ENCODE measurements at places on chromosomes 1 and 21.
A peak's percentile ranks its signal among the peaks of the same experiment; 100 is the strongest.

- DNase-seq: no peak
These were observed 40.9 kb downstream of the BEND5 start for GRCh38 chr1:48735796-48736195.

DNA sequence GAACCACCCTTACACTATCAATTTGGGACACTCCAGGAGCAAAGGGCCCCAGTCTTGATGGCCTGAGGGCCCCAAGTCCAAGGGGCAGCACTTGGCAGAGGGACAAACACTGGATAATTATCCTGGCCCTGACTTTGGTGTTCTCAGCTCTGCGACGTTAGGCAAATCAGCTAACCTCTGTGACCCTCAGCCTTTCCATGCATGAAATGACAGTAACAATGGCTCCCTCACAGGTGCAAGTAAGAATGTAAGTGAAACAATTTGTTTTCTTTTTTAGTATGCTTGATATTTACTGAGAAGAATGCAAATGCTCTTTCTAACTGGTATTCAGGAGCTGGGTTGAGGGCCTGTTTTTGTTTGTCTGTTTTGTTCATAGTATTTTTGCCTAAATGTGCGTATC, 61.6 kb upstream of the PRDX6 start:
- DNase-seq: no peak

DNA sequence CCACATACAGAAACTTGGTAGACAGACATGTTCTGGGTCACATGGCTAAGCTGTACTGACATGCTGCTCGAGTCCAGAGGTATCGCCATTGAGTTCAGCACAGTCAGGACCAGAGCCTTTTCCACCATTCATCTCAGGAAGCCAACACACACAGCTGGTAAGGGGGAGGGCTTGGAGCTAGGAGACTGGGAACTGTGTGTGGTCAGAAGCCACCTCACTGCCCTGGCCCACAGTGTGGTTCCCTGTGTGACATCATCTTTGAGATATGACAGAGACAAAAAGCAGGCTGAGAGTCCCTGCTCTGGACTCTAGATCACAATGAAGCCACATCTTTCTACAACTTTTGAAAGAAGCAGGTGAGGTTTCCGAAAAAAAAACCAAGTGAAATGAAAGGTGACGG, 107.2 kb downstream of the SIM2 start:
- no peak for DNase-seq

DNA sequence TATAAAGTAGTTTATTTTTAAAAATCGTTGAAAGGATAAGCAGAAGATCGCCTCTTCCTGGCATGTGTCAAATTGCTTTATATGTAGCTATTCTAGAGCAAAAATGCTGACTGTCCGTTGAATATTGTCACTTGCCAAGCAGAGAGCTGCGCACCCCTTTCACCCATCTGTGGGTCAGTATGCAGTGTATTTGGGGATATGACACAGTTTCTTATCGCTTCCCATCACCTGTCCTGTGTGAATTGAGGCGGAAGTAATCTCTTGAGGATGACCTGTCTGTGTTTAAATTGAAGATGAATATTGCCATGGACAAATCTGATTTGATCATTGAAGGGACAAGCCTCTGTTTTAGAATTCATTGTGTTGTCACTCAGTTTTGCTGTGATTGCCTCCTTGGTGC, 52.2 kb downstream of the POFUT2 start:
- no peak for DNase-seq

- DNase-seq: no peak
These were observed 510.4 kb upstream of the PTBP2 start for GRCh38 chr1:96211202-96211601.

GRCh38 chr1:117584181-117584580, 21.7 kb upstream of the TENT5C start:
- DNase-seq: no peak

DNA sequence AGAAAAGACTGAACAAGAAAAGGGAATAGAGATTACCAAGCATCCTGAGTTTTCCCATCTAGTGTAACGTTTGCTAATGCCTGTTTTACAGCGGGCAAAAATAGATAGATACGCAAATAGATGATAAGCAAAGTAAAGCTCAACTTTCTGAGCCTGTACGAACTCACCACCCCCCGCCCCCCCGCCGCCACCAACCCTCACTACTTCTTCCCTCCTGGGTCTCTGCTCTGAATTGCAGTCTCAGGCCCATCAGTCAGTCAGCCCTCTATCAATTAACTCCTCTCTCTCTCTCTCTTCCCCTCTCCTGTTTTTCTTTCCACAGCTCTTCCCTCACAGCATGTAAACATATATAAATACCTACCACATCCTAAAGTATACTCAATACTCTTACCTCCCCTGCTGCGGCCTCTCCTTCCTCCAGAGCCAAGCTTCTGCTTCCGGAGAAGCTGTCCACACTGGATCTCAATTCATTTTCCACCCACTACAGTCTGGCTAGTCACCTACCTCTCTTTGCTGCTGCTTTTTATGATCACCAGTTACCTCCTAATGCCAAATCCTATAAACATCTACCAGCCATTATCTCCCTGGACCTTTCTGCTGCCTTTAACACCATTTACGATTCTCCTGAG, 64.6 kb downstream of the CAPN2 start:
- no peak for DNase-seq

GRCh38 chr1:171583591-171584201, 38.3 kb upstream of the MYOCOS start:
- DNase-seq: no peak

DNA sequence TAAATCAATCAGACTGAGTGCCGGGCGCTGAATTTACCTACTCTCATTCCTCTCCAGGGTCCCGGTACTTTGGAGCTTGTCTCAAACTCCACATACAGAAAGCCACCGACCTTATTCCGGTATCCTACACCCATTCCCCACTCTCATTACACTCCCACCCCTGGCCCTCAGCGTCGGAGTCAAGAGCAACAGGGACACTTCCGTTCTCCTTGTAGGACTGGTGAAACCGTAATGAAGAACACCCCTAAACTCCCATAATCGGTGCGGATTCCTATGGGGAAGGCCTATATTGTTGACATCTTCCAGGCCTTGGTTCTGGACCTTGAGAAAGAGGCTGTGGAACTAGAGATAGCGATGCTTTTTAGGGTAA, 798 bp downstream of the ZBED6 start:
- DNase-seq: peak; percentile 34

- DNase-seq: peak; percentile 61
These were observed 89.7 kb downstream of the GTF2B start for GRCh38 chr1:88801575-88802208.

DNA sequence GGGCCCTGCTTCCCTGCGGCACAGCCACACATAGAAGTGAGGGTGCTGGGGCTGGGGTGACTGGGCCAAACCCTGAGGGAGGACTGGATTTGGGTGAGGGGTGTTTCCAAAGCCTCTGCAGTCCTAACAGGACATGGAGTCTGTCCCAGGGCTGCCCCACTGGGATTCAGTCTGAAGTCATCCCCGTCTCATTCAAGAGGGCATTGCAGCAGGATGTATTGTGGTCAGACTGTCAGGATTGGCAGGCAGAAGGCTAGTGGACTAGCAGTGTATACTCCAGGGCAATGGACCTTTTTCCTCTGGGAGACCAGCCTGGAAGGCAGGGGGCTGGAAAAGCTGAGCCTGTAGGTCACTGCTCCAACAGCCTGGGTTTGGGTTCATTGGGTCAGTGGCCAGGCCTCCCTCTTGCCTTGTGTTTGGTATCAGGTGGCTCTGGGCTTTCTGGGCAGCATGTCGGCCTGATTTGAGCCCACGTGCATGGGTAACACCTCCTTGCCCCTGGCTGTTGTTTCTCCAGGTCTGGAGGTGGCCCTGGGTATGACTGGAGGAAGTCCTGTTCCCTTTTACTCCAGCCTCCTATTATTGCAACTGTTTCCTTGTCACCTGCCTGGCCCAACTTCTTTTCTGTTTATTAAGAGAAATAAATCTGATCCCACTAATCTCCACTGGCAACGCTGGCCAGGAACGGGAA, 41.0 kb upstream of the SYNC start:
- DNase-seq: no peak

DNA sequence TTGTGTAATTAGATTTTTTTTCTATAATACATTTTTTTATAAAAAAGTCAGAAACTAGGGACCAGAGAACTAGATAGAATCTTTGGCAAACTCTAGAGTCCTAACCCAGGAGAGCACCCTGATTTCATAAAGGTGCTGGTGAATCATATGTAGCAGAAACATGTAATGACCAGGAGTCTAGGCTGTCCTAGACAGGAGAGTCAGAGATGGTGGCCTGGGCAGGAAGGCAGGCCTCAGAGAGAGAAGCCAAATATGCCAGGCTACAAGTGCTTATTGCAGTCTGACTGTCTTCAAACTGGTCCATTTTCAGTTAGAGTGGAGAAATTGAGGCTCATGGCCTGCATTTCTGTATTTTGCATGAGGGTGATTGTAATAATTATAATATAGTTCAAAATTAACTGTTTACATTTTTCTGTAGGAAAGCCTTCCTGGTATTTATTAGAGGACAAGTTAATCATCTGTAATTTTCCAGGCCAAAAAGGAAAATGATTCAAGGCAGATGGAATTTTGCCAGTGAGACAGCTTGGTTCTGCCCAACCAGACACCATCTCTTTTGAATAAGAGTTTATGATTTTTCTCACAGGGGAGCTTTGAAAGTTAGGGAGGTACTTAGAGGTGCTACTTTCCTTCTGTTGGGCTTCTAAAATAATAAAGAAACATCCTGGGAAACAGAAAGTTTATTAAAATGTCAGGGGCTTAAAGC, 129.8 kb downstream of the S1PR1 start:
- peak; percentile 11 for DNase-seq

GRCh38 chr1:3049905-3050304, 19.1 kb upstream of the PRDM16 start:
- DNase-seq: no peak

- peak; percentile 72 for DNase-seq
These were observed at the start of gene MACF1 for GRCh38 chr1:39204441-39205081. Gene MACF1, plus strand, starts transcription at chr1:39204695. Its CDS starts 328 bp downstream, at chr1:39205023.

DNA sequence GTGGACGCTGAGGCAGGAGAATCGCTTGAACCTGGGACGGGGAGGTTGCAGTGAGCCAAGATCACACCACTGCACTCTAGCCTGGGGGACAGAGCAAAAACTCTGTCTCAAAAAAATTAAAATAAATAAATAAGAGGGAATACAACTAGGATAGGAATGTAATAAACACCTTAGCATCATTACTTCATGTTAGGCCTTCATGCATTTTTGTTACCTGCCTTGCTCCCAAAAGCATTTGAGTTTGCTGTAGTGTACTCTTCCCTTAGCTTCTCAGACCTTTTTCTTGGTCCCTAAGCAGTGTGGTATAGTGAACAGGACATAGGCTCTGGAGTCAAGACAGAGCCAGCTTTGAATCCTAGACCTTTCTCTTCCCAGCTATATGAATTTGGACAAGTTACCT, 2.8 kb upstream of the OSCP1 start:
- DNase-seq: no peak

Measured in mammary epithelial cell (primary cell).